ENCODE measurements at places on chromosomes 4 and X. TPM values are rescaled to one million over a fixed set of nuclear protein-coding genes. Genes with fewer than 3 reads are reported as not detected.

The FAM47A gene
- total RNA-seq: not detected

The ETDA gene
- not detected for total RNA-seq

The PLAC8 gene
- total RNA-seq: 0.82 TPM

The GYPA gene
- 2.8 TPM for total RNA-seq

The ERCC6L gene
- total RNA-seq: 1.7 TPM

The CYBB gene
- total RNA-seq: 10.3 TPM

The CTAG2 gene
- total RNA-seq: not detected

The PARM1 gene
- total RNA-seq: 63.6 TPM

The NDNF gene
- 64.3 TPM for total RNA-seq

The ASMT gene
- total RNA-seq: 0.45 TPM

The HUWE1 gene
- 113 TPM for total RNA-seq

The TMPRSS11F gene
- total RNA-seq: not detected

The SOD3 gene
- 0.54 TPM for total RNA-seq

The TLR2 gene
- 2.2 TPM for total RNA-seq

The TMEM31 gene
- not detected for total RNA-seq

The SMARCAD1 gene
- total RNA-seq: 91.5 TPM

The RTL9 gene
- total RNA-seq: 0.82 TPM

The ESX1 gene
- not detected for total RNA-seq

The CYLC1 gene
- not detected for total RNA-seq

The TMPRSS11E gene
- total RNA-seq: not detected

The GABRG1 gene
- total RNA-seq: 22.3 TPM

The DNAAF6 gene
- 0.18 TPM for total RNA-seq

The CFI gene
- total RNA-seq: 5.7 TPM

The HTRA3 gene
- 2.4 TPM for total RNA-seq

The CCNG2 gene
- 75.6 TPM for total RNA-seq

The APOO gene
- total RNA-seq: 17.7 TPM

The C4orf54 gene
- not detected for total RNA-seq

The FAM9C gene
- total RNA-seq: not detected

The PCDH18 gene
- total RNA-seq: 42.3 TPM

The SLC7A11 gene
- total RNA-seq: 30.0 TPM

The TRPC3 gene
- total RNA-seq: 88.6 TPM

The TRO gene
- total RNA-seq: 78.4 TPM

The MFAP3L gene
- 12.6 TPM for total RNA-seq

The COX7B2 gene
- total RNA-seq: not detected

The CT83 gene
- not detected for total RNA-seq

The SRPX2 gene
- 1.4 TPM for total RNA-seq

The LRP2BP gene
- total RNA-seq: 13.4 TPM

The PCDH11X gene
- total RNA-seq: 37.2 TPM

The FAM241A gene
- total RNA-seq: 1.9 TPM

The RPA4 gene
- total RNA-seq: 0.91 TPM

The HAND2 gene
- total RNA-seq: not detected

The COX7B gene
- total RNA-seq: 120 TPM
